GDM1 (cell line): ENCODE measurements at places on chromosomes 3 and 15.

GRCh38 chr3:37492977-37493471, 318.6 kb upstream of the LRRFIP2 start:
- no peak for DNase-seq

DNA sequence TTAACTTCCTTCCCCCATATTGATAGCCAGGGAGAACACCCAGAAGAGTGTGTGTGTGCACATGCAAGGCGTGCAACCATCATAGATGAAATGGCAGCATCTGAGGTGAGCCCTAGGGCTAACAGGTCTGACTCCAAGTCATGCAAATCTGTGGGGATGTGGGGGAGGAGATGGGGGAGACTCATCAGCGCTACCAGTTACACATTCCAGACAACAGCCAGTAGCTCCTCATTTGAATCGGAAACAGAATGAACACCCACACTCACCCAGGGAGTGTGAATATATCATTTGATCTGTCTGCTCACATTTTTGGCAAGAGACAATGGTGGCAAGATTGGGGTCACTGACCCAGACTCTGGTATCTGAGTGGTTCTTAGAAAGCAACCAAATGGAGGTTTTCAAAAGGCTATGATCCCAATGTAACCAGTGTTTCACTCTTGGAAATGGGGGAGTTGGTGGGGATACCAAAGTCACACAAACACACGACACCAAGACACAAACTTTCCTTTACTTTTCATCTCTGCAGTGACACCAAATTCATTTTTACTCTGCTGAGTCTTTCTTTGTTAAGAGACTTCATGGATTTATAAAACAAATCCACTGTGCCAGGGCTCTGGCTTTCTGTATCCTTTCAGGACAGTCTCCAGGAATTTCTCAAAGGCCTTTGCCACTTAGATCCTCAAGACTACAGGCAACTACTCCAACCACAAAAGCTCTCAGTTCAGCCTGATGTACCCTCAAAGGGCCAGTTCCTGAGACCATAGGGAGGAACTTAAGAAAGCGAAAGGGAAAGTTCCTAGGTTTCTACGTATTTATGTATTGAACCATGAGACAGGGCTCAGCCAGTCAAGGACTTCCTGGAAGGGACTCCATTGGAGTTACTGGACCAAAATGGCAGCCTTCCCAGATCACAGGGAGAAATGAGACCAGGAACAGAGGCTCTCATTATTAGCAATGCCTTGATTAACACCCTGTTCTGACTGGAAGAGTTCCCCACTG, 2.2 kb downstream of the CDCP1 start:
- no peak for DNase-seq

- no peak for DNase-seq
Measured at GRCh38 chr3:128499724-128500275, 6.8 kb upstream of the GATA2 start.

GRCh38 chr3:167829071-167829470, 93.5 kb downstream of the SERPINI1 start:
- DNase-seq: no peak
